Choroid plexus epithelial cell (primary cell): ENCODE measurements at places on chromosomes 4 and X.

DNA sequence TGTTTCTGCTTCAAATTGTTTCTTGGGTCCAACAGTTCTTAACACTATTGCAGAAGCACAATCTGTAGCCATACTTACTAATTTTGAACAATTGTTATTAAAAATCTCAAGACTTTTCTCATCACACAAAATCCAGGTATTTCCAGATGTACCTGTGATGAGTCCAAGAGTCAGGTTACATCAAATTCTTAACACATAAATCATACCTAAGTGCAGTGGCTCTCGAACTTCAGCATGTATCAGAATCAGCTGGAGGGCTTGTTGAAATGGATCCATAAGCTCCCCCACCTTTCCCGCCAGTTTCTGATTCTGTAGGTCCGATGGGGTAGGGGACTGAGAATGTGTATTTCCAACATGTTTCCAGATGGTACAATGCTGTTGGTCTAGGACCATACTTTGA is 10.6 kb downstream of the FAM120C start:
- no peak for DNase-seq

DNA sequence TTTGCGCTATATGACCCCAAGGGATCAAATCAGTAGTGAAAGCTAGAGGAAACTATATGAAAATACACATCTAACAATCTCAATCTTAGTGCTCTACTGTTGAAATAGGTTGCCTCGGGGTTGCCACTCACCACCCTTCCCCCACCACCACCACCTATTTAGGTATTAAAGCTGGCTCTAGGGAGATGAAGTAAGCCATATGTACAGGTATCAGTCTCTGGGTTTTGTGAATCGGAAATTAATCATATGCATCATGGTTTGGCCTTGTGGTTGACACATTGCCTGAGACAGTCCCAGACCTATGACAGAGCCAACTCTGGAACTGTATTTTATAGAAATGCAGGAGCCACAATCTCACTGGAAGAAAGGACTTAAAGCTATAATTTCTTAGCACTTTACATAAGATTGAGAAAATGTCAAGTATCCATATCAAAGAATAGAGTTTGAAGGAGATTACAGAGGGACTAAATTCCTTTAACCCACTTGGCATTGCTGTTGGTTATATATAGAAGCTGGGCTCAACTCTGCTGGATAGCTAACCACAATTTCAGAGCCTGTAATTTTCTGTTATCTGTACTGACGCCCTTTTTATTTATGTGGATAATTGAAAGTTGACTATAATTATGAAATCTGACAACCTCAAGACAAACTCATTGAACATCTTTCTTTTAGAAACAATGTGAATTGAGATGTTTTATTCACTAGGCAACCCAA is 26.7 kb upstream of the BMP2K start:
- DNase-seq: peak; percentile 27

DNA sequence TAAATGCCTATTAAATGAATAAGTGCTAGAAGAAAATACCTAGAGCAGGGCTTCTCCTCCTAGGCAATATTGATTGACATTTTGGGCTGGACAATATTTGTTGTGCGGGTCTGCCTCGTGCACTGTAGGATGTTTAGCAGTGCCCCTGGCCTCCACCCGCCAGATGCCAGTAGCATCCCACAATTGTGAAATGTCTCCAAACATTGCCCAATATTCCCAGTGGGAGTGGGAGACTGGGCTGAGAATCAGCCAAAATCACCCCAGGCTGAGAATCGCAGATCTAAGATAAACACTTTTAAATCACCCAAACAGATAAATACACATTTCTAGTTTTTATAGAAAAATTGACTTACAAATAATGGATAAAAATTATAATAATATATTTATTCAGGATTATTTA is 916.2 kb upstream of the LCORL start:
- DNase-seq: peak; percentile 9

GRCh38 chrX:30892591-30892990 is 3.5 kb upstream of the TAB3 start:
- no peak for DNase-seq

- DNase-seq: no peak
Observed at GRCh38 chrX:118356154-118356701, 10.3 kb downstream of the WDR44 start.
